Prostate gland (tissue), 2 donors: ENCODE measurements at places on chromosomes 7 and 10.
A peak's percentile ranks its signal among the peaks of the same experiment; 100 is the strongest.

GRCh38 chr10:110641256-110641655, 2.9 kb upstream of the RBM20 start:
- H3K4me1 ChIP-seq, result no peaks in the 10 kb centered on the region
- DNase-seq, result no peak
- no peaks in the 10 kb centered on the region for H3K36me3 ChIP-seq

GRCh38 chr10:116984202-116984990, 20.6 kb downstream of the SHTN1 start:
- H3K27ac ChIP-seq, result no peak overlapping the region
- H3K4me3 ChIP-seq, result no peak overlapping the region
- H3K36me3 ChIP-seq, result no peaks in the 10 kb centered on the region
- H3K27me3 ChIP-seq, result no peaks in the 10 kb centered on the region
- no peaks in the 10 kb centered on the region for H3K4me1 ChIP-seq

DNA sequence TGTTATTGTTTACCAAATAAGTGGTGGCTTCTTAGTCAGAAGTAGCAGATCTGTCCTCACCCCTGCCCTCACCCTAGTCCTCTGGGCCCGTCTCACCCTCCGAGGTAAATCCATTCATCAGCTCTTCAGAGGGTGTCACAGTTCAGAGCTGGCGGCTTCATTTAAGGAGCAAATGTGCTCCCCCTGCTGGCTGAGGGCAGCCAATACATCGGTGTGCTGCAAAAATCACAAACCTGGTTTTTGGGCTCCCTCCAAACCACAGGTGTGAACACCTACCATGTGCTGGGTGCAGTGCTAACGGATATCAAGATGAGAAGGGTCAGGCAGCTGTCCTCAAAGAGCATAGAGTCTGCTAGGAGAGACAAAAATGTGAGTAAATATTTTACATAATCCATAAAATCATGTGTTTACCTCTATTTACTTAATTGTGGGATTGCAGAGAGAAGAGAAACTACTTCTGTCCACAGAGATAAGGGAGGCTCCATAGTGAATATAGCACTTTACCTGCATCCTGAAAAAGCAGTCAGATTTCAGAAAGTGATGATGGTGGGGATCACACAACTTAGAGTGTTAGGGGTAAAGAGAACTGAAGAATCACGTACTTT, 15.5 kb upstream of the CRTAC1 start:
- DNase-seq, result peak; percentile 31
- H3K27ac ChIP-seq, result no peak overlapping the region
- H3K27me3 ChIP-seq, result no peaks in the 10 kb centered on the region
- no peak overlapping the region for H3K4me3 ChIP-seq
- no peaks in the 10 kb centered on the region for H3K4me1 ChIP-seq

DNA sequence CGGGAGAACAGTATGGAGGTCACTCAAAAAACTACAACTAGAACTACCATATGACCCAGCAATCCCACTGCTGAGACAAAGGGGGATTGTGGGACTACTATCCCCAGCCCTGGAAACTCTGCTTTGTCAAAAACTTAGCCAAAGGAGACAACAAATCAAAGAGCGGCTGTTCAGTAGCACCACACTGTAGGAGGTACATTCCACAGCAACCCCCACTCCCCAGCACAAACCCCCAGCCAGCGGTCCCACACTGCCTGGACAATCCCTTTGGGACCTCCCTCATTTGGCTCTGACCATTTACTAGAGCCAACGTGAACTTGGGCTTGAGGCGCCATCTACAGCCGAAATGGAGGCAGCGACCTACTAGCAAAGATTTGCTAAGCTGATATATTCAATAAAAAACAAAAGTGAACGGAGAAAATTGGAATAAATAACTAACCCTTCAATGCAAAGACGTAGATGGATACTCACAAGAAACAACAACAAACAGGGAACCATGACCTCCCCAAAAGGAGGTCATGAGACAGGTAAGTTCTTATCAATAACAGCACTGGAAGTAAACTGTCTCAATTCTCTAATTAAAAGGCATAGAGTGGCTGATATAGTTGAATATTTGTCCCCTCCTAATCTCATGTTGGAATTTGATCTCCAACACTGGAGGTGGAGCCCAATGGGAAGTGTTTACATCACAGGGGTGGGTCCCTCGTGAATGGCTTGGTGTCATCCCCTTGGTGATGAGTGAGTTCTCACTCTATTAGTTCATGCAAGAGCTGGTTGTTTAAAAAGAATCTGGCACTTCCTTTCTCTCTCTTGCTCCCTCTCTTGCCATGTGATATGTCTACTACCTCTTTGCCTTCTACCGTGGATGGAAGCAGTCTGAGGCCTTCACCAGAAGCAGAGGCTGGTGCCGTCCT, 119.0 kb upstream of the KCNMA1 start:
- DNase-seq, result no peak
- H3K27ac ChIP-seq, result no peak overlapping the region
- H3K4me3 ChIP-seq, result no peak overlapping the region
- H3K4me1 ChIP-seq, result no peaks in the 10 kb centered on the region
- no peaks in the 10 kb centered on the region for H3K27me3 ChIP-seq

DNA sequence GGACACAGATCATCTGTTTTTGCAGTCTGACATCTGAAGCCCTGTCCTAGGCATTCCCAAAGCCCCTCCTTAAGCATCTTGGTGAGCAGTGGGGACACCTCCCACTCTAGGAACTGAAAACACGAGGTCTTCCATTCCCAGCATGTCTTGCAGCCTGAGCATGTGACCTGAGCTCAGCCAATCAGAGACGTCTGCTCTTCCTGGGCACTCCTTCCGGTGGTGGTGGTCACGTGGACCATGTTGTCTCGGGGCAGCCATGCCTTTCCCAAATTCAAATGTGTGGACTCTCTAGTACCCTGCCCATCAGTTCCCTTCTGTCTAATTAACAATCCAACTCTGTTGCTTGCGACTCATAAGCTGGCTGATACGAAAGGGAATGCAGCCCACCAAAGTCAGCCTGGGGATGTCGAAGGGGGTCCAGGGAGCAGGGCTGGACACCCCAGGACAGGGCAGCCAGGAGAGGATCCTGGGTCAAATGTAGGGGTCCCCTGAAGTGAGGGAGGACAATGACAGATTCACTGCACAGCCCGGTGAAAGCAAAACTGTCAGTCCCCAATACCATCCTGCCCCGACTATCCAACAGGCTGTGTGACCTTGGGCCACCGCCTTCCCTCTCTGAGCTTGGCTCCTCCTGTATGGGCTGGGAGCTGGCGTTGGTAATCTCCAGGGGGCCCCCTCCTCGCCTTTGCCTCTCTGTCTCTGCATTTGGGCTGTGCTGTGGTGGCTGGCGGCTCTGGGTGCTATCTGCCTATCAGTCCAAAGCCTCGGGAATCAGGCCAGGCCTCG, 57.4 kb upstream of the BAIAP2L1 start:
- no peaks in the 10 kb centered on the region for H3K36me3 ChIP-seq
- H3K27me3 ChIP-seq, result no peaks in the 10 kb centered on the region
- no peak for DNase-seq
- no peak overlapping the region for H3K27ac ChIP-seq
- no peaks in the 10 kb centered on the region for H3K4me1 ChIP-seq
- H3K4me3 ChIP-seq, result no peak overlapping the region

- DNase-seq, result no peak
- no peaks in the 10 kb centered on the region for H3K36me3 ChIP-seq
- H3K27ac ChIP-seq, result no peak overlapping the region
These were observed 113.4 kb upstream of the GPR141 start for GRCh38 chr7:37570145-37570544.

DNA sequence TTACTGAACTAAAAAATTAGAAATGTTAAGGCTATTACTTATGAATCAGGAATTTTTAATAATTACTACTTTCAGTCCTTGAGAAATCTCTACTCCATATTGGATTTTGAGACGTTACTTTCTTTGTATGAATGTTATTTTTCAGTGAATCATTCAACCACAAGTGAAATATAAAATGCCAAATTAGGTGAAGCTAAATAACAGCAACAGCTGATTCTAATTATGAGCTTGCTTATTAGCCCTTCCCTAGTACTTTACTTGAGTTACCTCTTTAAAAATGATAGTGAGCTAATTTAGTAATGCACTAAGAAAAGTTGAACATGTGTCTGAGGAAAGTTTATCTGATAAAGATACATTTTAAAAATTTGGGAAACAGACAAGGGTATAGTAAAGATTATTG, 51.4 kb downstream of the PCGF5 start:
- no peak overlapping the region for H3K27ac ChIP-seq
- H3K36me3 ChIP-seq, result no peaks in the 10 kb centered on the region
- no peaks in the 10 kb centered on the region for H3K4me1 ChIP-seq
- no peaks in the 10 kb centered on the region for H3K27me3 ChIP-seq

DNA sequence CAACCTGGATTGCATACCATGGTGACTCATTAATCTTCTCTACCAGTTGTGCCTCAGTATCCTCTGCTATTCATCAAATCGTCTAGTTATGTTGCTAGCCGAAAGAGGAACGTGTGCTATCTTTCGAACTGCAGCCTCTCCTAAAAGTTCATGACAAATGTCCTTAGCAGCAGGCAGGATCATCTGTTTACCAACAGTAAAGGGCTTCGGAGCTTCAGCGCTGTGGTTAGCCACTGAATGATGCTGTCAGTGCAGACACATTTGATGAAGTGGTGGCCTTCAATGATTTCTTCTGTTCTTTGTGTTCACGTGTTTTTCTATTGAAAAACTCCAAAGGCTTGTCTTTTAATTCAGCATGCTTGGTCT, 68.8 kb downstream of the CSTF2T start:
- H3K36me3 ChIP-seq, result no peaks in the 10 kb centered on the region
- H3K4me1 ChIP-seq, result no peaks in the 10 kb centered on the region
- H3K27ac ChIP-seq, result no peak overlapping the region
- H3K4me3 ChIP-seq, result no peak overlapping the region
- no peaks in the 10 kb centered on the region for H3K27me3 ChIP-seq

- no peaks in the 10 kb centered on the region for H3K36me3 ChIP-seq
- no peak overlapping the region for H3K27ac ChIP-seq
- H3K4me1 ChIP-seq, result no peaks in the 10 kb centered on the region
- no peak for DNase-seq
- H3K27me3 ChIP-seq, result no peaks in the 10 kb centered on the region
These were observed 208.4 kb downstream of the ACTR3B start for GRCh38 chr7:152967958-152968357.

- H3K4me1 ChIP-seq, result no peaks in the 10 kb centered on the region
- H3K4me3 ChIP-seq, result no peak overlapping the region
- H3K27me3 ChIP-seq, result peaks cover 2% of the 10 kb centered on the region
- no peak overlapping the region for H3K27ac ChIP-seq
- DNase-seq, result no peak
These were observed 36.7 kb downstream of the LSM5 start for GRCh38 chr7:32453341-32454011.

DNA sequence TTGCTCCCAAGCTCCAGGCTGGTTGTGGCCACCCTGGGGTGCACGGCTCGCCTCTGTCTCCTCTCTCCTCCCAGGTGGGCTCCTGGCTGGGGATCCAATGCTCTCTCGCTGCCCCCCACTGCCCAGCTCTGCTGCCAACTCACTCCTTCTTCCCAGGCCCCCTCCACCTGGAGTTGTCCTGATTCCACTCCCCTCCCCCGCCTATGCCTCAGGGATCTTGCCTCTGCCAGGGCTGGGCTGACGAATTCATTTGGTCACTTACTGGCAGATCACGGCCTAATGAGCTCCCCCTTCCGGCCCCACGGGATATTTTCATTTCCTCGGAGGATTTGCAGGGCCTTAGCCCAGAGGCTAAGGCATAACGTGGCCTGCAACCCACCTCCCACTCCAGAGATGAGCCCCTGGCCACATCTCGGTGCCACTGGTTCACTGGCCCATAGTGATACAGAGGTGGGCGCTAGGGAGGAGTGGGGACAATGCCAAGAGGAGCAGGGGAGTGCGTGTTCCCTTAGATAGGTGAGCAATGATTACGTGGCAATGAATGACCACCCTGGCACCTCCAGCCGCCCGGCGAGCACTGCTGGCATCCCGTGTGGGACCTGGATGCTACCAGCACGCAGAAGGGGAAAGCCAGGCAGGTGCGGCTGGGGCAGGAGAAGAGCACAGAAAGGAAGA, 344.6 kb upstream of the SHH start:
- no peak overlapping the region for H3K27ac ChIP-seq
- no peak overlapping the region for H3K4me3 ChIP-seq
- no peaks in the 10 kb centered on the region for H3K36me3 ChIP-seq
- no peaks in the 10 kb centered on the region for H3K4me1 ChIP-seq
- no peaks in the 10 kb centered on the region for H3K27me3 ChIP-seq
- no peak for DNase-seq

- no peak for DNase-seq
- no peaks in the 10 kb centered on the region for H3K27me3 ChIP-seq
- H3K27ac ChIP-seq, result no peak overlapping the region
- no peaks in the 10 kb centered on the region for H3K4me1 ChIP-seq
- no peak overlapping the region for H3K4me3 ChIP-seq
These were observed 125.2 kb upstream of the RET start for GRCh38 chr10:42951486-42952251.

- H3K4me3 ChIP-seq, result no peak overlapping the region
- DNase-seq, result no peak
- H3K36me3 ChIP-seq, result no peaks in the 10 kb centered on the region
- no peaks in the 10 kb centered on the region for H3K27me3 ChIP-seq
- H3K4me1 ChIP-seq, result no peaks in the 10 kb centered on the region
These were observed 51.5 kb downstream of the RBM17 start for GRCh38 chr10:6140141-6140841.

GRCh38 chr10:107164992-107165391, 486 bp upstream of the SORCS1 start:
- no peaks in the 10 kb centered on the region for H3K36me3 ChIP-seq
- peak overlapping the region; percentile 16 for H3K4me3 ChIP-seq
- no peaks in the 10 kb centered on the region for H3K4me1 ChIP-seq
- H3K27ac ChIP-seq, result no peak overlapping the region

DNA sequence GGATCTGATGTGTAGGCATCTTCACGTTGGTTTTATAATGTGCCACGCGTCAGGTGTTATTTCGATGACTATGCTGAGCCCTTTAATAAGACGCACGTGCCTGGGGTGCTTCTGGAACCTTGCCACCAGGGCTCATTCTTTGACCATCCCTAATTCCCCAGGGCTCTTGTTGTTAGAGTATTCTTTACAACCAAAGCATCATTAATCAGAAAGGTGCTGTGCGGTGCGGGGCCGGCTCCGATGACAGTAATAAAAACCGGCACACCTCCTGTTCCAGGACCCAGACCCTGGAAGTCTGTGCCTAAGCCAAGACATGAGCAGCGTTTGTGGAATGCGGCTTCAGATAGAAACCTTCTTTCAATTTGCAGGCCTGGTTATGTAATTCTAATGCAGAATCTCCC, 58.4 kb downstream of the MGMT start:
- no peaks in the 10 kb centered on the region for H3K4me1 ChIP-seq
- H3K27me3 ChIP-seq, result no peaks in the 10 kb centered on the region
- H3K36me3 ChIP-seq, result no peaks in the 10 kb centered on the region
- DNase-seq, result no peak
- no peak overlapping the region for H3K4me3 ChIP-seq

DNA sequence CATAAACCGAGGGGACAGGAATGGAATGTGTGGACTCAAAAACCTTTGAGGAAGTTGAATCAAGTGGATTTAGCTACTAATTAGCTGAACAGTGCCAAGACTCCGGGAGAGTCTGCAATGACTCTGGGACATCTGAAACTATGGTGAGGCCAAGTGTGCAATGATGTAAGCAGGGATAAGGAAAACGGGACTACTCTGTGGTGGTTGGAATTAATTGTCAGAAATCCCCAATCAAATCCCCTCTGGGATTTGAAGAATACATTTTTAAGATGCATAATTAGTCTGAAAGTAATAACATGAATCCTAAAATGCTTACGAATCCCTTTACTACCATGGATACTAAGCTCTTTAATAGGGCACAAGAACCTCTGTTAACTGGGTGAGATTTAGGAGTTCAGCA, 602.8 kb downstream of the NRG3 start:
- no peaks in the 10 kb centered on the region for H3K4me1 ChIP-seq
- DNase-seq, result no peak
- no peak overlapping the region for H3K4me3 ChIP-seq
- no peak overlapping the region for H3K27ac ChIP-seq

- H3K27me3 ChIP-seq, result peaks cover 6% of the 10 kb centered on the region
- no peak overlapping the region for H3K4me3 ChIP-seq
- no peak overlapping the region for H3K27ac ChIP-seq
These were observed 741 bp downstream of the PRAP1 start for GRCh38 chr10:133347710-133348517.
